ENCODE measurements at places on chromosomes 5 and 9. TPM values are rescaled to one million over a fixed set of nuclear protein-coding genes. Genes with fewer than 3 reads are reported as not detected.

AGTPBP1 gene
- total RNA-seq = 17.8 TPM

MYMK gene
- not detected for total RNA-seq

DNA sequence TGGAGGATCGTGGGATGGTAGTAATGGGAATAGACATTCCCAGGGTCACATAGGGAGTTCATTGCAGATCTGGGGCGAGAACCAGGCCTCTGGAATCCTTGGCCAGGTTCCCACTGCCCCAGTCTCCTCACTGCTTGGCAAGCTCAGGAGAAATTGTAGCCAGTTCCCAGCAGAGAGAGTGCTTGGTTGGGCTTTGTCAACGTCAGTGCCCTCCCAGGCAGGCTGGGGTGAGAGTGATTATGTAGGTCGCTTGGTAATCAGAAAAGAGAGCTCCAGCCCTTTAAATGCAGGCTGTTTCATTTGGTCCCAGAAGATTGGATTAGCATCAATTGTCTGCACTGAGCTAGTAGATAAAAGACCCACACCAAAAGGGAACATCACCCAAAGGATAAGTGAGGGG, 51.8 kb upstream of the GALNT10 start:
- DNase-seq = no peak

- no peak for DNase-seq
Measured at GRCh38 chr9:97717866-97718265, 20.7 kb upstream of the XPA start.

Measured in activated T-cell treated with anti-CD3 and anti-CD28 coated beads, Interleukin-2, amount 50 U/mL, for 4 hours (primary cell).